ENCODE measurements at places on chromosomes 6 and 20. TPM values are rescaled to one million over a fixed set of nuclear protein-coding genes. Genes with fewer than 3 reads are reported as not detected.

The TINAG gene
- total RNA-seq = not detected

The MPC1 gene
- 8.2 TPM for total RNA-seq

The TNFRSF21 gene
- 63.3 TPM for total RNA-seq

The BMP2 gene
- 221 TPM for total RNA-seq

The RNF144B gene
- 1.4 TPM for total RNA-seq

The IRF4 gene
- 0.18 TPM for total RNA-seq

The CLPSL1 gene
- total RNA-seq = not detected

The FAM110A gene
- total RNA-seq = 22.9 TPM

The ZNF343 gene
- total RNA-seq = 5.6 TPM

The ADAM33 gene
- 3.0 TPM for total RNA-seq

The C6orf52 gene
- total RNA-seq = 4.1 TPM

The XKR7 gene
- total RNA-seq = 2.1 TPM

The CST2 gene
- total RNA-seq = 1.2 TPM

The RUNX2 gene
- total RNA-seq = 0.20 TPM

Data from endodermal cell (in vitro differentiated cells).